Left ventricle myocardium inferior (tissue), 1 donor: ENCODE measurements at places on chromosomes 7 and 10. TPM values are rescaled to one million over a fixed set of nuclear protein-coding genes. Genes with fewer than 3 reads are reported as not detected.

- no peak for DNase-seq
These were observed 9.9 kb downstream of the ZNF365 start for GRCh38 chr10:62384057-62384446.

DNA sequence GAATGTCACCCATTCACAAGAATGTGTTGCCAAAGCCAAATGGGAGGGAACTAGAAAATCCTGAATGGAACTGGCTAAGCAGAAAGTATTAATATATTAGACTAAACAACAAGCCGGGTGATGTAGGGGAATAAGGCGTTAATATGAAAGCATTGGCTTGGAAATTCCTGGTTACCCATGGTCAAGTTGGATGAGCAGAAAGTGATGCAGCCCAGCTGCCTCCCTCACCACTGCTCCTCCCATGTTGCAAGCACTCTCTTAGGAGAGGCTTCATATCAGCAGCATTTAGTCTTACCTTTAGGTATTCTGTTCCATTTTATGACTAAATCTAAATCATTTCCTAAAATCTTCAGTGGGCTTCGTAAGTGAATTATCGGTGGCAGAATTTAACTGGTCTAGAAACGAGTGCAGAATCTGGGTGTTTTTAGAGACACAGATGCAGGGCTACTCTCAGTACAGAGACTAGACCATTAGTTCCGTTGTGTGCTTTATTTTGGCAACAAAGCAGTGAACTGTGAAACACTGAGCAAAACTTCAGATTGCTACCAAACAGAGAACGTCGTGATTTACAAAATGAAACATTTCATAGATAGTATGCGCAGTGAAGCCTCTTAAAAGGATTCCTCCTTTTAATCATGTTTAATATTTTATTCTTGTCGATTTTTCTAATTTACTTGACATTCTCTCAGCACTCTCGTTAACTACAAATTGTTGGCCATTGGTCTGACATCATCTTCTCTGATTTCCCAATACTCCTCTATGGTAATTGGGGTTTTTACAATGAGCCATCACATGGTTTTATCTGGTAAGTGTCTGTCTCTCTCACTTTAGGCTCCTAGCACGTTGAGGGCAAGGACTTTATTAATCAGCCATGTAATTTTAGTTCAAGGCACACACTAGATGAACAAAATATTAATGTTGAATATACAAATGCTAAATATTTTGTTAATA, 22.0 kb upstream of the HGF start:
- DNase-seq: no peak

DNA sequence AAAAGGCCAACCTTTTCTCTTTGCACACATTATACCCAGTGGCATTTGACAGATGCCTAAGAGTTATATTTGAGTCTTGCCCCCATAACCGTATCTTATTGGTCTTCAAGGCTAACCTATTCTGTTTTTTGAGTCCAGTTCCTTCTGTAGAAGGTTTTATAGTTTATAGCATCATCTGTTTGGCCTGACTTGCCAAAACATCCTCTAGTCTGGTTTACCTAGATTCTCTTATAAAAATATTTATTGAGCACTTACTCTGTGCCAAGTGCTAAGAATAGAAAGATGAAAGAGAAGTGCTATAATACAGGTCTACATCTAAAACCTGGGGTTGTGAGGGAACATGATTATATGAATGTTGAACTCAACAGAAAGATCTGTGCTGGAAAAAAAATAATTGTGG, 55.9 kb upstream of the PIP4K2A start:
- no peak for DNase-seq

DNA sequence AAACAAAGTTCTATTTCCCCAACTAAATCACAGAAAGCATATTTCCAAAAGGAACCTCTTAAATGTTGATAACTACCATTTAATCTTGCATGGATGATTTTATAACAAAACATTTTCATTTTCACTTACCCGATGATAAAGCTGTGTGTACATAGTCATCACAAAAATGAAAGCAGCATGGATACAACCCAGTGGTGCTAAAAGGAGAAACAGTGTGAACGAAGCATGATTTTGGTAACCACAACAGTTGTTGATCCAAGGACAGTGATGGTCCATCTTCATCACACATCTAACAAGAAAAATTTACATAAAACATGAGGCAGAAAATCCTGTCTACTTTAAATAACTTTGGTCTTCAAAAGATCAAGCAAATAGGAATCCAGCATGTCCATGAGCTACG, 4.7 kb downstream of the ZDHHC6 start:
- DNase-seq: no peak

DNA sequence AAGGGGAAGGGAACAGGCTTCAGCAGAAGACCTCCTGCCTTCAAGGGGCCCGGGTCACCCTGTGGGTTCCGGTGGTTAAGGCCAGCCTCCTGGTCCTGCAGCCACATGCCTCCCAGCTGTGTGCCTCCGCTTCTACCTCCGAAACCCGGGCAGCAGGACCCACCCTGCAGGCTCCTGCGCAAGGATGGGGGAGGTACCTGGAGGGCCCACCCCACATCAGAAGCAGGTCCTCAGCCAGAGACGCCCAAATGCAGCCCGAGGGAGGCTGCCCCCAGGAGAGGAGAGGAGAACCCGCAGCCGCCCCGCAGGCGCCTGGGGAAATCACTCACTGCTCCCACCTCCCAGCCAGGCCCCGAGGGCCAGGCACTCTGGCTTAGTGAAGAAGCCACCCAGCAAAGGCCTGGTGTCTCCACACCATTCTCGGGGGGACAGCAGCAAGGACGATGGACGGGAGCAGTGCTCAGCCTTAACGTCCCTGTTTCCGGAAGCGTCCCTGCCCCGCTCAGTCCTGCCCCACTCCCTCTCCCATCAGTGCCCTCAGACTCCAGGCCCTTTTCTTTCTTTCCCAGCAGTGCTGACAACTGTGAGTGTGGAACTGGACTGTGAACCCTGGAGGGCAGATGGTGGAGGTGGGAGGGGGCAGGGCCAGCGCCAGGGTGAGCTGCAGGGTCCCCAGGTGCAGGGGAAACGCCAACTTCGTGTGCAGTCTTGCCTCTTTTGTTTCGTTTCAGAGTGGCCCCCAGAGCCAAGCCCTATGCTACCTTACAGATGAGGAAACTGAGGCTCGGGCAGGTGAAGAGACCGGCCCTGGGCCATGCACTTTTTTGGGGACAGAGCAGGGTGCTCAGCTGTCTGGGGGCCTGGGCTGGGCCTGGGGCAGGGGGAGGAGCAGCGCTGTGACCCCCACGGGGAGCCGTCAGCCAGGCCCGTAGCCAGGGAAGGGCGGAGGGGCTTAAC, 138.0 kb downstream of the FAM53B start:
- DNase-seq: no peak

DNA sequence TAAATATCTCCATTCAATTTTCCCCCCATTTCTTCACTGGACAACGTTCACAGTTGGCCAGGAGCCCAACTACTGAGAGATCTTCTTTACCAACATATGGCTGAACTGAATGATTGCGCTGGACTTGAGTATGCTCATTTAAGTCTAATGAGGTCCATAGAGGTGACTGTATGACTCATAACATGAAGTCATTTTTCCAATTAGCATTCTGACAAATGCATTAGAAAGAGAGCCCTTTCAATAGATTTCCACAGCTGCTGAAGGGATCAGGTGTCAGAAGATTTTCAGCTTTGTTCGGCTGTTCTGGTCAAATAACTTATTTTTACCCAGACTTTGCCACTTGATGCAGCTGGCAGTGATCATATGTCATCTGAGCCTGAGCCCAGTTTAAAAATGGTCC, 438.0 kb downstream of the ETV1 start:
- no peak for DNase-seq

DNA sequence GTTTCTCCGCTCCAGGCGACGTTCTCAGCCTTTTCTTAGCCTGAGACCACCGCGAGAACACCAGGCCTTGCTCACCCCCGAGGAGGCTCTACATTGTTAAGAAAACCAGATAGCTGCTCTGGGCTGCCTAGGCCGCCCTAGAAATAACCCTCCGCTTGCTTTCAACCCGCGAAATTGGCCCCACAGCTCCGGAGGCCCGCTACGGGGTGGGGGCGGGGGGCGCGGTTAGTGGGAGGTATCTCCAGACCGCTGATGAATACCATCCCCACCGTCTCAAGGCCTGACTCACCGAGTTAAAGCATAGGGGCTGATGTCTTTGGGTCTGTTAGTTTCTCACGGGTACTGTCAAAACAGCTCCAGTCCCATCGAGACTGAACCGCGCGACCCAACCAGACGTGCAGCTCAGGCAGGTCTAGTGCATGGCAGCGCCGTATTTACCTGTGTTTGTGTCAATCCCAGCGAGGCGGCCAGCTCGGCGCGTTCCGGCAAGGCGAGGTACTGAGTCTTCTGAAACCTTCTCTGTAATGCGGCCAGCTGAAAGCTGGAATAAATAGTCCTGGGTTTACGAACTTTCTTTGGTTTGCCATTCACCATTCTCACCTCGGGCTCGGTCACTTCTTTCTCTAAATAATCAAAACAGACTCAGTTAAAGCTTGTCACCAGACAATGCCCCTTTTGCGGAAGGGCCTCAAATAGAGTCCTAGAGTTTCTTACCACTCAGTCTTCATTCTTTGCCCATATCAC, 2.7 kb downstream of the DLX5 start:
- DNase-seq: no peak

GRCh38 chr7:88401009-88401623, 94.4 kb upstream of the STEAP4 start:
- DNase-seq: no peak

DNA sequence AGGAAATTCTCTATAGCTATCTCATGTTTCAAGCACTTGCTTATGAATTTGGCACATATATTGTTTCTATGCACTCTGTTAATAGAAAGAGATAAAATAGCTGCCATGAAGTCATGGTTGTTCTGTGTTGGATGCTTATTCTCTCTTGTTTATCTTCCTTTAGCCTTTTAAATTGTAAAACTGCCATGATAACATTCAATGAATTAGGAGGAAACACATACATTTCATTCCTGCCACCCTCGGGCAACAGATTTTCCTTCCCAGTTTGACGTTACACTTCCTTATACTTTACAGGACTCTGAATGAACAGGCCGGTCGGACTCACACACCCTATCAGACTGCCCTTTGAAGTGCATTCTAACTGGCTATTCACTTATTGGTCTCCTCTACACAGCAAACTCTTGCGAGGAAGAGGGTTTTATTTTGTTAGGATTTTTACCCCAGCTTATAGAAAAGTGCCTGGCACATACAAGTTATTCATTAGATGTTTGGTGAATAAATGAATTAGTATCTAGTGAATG, 65.7 kb upstream of the FERD3L start:
- DNase-seq: no peak

DNA sequence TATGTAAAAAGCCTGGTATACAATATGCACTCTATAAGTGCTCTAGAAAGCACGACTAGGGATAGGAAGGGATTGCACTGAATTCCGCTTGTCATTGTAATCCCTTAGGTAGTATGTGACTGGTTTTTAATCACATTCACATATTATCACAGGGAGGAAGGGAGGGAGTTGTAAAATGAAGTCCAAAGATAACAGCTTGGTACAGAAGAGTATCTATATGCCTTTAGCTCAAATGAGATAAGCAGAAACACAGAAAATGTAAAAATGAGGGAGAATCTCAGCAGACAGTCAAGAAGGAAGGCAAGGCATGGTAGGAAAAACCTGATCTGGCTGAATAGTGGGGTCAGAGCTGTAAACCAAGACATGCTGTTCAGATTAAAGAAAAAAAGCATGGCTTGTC, 63.4 kb downstream of the ABI1 start:
- DNase-seq: no peak

DNA sequence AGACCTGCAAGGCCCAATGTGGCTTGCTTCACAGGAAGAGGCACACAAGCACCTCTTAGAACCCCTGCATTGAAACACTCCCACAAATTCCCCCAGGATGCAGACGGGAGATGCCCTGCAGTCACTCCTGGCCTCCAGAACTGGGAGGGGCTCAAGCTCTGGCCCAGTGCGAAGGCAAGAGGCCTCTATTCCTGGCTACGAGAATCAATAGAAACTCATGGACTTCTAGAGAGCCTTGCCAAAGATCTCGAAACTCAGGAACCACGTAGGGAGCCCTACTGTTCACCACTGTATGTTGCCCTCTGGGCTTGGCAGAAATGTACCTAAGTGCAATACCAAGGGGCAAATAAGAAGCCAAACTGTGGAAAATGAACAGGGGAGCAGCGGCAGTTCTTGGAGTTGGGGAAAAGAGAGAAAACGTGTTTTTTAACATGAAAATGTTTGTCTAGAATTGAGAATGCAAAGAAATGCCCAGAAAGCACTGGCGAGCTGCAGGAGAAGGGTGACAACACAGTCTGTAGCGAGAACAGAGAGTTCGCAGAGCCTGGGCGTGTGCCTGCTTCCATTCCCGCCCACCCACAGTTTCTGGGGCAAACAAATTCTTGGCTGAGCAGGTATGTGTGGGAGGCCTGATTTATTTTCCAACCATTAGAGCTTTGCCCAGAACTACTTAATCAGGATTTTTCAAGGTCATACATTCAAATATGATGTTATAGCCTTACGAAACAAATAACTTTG, 260.5 kb upstream of the KLF14 start:
- peak; percentile 54 for DNase-seq

PIK3AP1 gene
- 5.4 TPM for total RNA-seq

CALHM1 gene
- not detected for total RNA-seq

BCCIP gene
- 45.1 TPM for total RNA-seq
